ENCODE measurements at places on chromosomes 1 and 21.

DNA sequence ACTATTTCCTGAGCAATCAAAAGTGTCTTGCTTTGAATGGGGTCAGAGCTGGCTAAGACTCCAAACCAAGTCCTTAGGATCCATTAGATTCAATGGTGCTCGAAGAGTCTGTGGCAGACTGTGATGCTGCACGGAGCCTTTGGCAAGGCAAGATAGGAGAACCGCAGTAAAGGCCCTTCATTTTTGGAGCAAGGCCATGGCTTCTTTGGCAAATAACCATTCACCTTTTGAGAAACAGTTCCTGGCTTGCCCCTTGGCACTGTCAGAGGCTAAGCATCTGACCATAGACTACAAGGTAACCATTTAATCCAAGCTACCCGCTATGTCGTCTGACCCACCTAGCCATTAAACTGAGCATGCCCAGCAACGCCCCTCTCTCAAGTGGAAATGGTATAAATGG, 45.2 kb downstream of the EDN2 start:
- DNase-seq, result no peak

DNA sequence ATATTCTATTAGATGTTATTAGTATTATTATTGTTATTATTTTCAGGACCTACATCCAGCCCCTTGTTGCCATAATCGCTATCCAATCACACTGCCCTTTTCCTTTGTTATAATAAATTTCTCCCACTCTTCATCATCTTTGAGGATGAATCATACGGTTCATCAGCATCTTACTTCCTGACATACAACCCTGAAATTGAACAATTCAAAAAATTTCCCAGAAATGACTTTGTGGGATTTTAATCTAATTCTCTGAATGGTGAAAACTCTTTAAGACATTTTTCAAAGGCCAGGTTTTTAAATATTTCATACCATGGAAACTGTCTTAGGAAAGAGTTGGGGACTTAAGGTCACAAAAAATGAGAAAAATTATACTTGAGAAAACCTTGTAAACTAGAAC, 353.5 kb downstream of the ST6GALNAC3 start:
- DNase-seq, result no peak

DNA sequence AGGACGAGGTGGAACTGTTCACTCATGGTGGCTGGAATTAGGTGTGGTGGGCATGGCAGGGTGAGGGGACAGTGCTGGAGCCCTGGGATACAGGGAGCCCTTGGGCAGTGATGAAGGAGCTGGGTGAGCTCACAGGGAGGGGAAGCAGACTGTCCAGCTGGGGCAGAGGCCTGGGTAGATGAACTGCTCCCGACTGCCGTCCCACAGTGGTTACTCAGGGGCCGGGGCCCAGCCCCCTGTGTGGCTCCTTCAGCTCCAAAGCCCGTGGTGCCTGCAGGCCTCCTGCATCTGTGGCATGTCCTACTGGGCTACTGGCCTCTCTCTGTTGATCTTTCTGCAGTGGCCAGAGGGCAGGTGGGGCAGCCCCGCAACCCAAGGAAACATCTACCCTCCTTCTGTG, 661.1 kb downstream of the NPHP4 start:
- no peak for DNase-seq

- DNase-seq, result no peak
These were observed 28.6 kb upstream of the PARP1 start for GRCh38 chr1:226436472-226436854.

DNA sequence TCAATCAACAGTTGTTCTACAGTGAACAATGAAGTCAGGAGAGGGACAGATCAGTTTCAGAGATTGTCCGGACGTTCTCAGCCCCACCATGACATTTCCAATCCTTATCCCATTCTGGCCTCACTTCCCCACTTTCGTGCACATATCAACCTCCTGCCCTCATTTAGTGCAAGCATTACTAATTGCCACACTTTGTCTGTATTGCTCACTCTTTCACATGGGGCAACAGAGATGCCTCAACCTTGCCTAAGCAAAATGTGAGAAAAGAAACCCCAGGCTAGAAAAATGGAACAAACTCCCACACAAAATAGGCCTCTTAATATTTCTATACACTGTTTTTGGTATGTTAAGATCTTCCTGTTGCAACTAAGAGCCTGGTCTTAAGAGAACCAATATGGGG, 8.9 kb upstream of the RGS1 start:
- DNase-seq, result no peak

DNA sequence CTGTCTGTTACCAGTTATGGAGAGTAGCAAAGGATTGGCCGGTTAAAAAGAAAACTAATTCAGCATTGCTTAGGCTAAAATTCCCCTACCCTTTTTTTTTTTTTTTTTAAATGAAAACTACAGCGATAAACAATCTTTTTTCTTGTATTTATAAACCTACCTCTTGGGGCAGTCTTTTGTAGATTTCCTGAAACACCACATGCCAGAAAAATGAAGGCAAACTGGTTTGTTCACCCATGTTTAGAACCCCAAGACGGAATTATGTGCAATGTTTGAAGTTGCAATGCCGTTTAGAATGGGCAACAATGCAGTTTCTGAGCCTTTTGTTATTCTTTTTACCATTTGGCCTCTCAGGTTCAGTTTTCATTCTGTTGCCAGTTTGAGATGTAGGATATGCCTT, 59.1 kb downstream of the PRDM2 start:
- no peak for DNase-seq

DNA sequence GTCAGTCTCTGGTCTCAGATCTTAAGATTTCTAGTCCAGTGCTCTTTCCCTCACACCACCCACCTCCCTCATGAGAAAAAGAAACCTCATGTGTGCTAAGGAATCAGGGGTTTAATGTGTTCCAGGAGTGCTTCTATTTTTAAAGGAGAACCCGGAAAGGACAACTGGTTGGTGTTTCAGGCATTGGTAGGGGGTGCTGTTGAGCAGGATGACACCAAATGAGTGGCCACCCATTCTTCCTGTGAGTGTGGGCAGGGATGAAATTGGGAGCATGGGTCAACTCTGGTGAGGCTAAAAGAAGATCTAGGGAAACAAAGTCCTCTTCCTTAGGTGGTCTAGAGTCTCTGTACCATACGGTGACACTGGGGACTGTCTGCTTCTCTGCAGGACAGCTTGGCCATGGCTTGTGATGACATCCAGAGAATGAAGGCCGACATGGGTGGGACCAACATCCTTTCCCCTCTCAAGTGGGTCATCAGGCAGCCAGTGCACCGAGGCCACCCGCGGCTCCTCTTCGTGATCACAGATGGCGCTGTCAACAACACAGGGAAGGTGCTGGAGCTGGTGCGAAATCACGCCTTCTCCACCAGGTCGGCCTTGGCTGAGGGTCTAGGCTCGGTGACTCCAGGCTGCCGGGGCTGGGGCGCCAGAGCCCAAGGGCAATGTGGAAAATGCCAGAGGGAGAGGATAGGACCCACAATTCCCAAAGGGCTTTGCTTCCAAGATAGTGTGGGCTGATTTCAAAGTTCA, 39.3 kb downstream of the VWA5B1 start:
- DNase-seq, result no peak

- DNase-seq, result no peak
These were observed 3895.3 kb downstream of the SRGAP2C start for GRCh38 chr1:125080077-125080476.

- DNase-seq, result no peak
These were observed 15.0 kb upstream of the TEKT2 start for GRCh38 chr1:36068866-36069265.

- DNase-seq, result no peak
These were observed 18.9 kb downstream of the VANGL2 start for GRCh38 chr1:160419150-160419837.

DNA sequence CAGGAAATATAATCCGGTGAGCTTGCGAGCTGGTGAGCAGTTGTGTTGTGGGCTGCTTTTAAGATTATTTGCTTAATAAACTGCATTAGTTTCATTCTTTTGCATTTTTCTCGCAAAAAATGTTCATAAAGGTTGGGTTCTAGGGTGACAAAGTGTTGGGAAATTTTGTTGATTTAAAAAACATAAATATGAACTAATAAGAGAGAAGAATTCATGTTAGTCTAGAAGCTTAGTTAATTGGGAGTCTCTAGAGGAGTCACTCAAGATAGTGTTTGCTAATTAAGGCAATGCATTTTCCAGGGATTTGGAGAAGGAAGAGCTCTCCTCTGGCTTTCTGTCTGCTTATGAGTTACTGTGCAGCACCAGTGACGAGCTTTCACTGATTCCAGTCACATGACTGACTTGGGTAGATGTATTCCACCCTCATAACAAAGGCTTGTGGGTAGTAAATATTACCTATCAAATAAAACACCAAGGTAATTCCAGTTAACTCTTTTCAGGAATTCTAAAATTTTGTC, 417.0 kb downstream of the PTBP2 start:
- no peak for DNase-seq

DNA sequence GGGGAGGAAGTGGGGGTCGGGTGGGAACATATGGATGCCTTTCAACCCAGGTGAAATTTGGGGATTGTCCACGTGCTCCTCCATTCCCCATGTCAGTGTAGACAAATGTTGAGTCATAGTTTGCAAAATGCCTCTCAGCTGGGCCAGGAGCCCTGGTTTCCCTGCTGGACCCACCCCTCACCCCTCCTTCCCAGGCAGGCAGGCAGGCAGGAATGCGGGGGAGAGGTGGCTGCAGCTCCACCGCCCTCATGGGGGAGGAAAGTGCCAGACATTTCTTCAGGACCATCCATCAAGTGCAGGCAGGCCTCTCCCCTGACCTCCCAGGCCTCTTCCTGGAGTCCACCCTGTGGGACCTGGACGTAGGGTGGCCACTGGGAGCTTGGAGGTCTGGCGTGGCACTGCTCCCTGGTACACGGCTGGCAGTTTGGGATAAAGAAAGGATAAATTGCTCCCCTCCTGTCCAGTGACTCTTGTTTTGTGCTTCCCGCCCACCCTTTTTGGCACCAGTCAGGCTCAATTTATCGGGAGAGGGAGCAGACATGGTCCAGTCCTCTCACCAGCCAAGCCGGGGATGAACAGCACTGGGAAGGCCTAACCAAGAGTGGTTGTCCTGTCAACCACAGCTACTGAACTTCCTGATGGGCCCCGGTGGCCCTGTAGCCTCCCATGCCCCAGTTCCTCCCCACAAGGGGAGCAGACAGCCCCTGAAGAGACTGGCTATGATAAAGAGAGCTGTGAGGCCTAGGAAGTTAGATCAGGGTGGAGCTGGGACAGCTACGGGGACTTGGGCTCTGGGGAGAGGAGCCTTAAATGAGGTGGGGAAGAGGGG, 18.9 kb downstream of the NPR1 start:
- no peak for DNase-seq

DNA sequence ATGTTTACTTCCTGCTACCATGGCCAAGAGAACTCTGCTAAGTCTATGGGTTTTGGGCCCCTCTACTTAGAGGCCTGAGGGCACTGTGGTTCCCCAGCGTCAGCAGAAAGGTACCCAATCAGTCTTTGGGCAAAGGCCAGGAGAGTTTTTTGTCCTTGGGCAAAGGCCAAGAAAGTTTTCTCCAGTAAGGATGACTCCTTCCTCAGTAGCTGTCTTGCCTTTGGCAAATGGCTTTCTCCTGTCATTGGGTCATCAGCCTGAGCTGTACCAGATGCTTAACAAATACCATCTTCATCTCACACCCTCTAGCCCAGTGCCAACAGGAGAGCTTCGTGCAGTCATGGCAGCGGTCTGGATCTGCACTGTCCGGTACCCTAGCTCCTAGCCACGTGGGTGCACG, 199.3 kb upstream of the TMEM51 start:
- no peak for DNase-seq

DNA sequence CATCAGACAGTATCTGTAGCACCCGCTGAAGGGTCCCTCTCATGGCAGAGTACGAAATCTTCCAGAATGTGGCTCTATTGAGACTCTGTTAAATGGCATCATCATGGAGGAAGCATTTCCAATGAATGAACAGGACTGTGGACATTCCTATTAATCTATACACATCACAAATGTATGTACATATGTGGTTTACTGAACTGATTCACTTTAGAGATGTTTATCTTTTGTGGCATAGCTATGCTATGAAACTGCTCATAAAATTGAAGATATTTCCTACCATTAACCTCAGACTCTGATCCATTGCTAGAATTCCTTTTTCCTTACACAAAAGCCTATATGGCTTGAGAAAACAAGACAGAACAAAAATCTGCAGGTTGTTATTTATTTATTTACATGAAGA, 259.6 kb upstream of the RRP15 start:
- no peak for DNase-seq

DNA sequence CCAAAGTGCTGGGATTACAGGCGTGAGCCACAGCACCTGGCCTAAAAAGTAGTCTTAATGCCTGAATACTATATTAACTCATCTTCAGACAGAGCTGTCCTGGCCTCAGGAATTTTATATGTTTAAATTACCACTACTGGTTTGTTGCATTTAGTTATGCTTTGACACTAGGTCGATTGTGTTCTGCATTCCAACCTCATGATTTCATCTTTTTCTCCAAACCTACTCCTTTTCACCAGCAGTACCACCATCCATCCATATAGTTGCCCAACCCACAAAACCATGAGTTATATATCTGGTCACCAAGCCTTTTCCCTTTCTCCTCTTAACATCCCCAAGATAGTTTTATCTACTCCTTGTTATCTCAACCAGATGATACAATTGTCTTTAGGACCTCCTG, 22.6 kb downstream of the FMO5 start:
- no peak for DNase-seq

DNA sequence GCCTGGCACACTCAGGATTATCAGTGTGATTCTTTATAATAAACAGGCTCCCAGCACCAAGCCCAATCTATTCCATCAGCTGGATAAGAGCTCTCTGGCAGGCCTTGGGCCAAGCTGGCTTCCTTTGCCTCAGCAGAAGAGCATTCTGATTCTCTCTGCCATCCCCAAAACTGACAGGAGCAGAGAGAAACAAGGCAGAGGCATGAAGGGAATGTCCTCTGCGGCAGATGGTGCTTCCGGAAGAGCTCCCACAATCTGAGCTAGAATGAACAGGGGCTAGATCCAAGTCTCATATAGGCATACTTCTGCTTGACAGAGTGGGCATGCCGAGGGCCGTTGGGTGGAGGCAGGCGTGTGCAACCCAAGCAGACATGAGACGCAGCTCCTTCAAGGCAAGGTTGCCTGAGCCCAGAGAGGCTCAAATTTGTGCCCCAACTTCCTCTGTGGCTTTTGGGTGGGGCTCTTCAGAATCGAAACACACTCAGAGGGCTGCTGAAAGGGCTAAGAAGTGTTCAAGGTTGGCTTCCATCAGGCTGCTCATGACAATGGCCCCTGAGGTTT, 4.0 kb downstream of the CAPN2 start:
- no peak for DNase-seq

DNA sequence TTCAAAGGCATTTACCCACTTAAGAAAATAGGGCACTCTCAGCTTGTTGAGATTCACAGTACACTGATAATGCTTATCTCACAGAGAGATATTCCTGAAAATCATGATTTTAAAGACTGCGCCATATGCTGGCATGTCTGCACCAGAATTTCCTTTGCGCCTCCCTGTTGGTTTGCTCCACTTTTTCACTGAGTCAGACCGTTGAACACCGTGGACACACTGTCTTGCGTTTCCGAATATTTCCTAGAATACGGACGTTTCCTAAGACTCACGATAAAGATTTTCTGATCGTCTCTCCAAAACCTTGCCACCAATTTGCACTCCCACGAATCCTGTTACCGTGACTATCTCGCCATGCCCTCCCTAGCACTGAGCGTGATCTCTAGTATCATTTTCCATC, 497 bp upstream of the C1orf115 start:
- no peak for DNase-seq

- DNase-seq, result no peak
These were observed 10.0 kb downstream of the HS2ST1 start for GRCh38 chr1:86924324-86924960.

- no peak for DNase-seq
These were observed 458.9 kb downstream of the LMO4 start for GRCh38 chr1:87787551-87787950.
